ENCODE measurements at places on chromosomes 5 and 9. TPM values are rescaled to one million over a fixed set of nuclear protein-coding genes. Genes with fewer than 3 reads are reported as not detected.

The SLC1A3 gene
- polyA plus RNA-seq, result 3.4 TPM

The DBH gene
- polyA plus RNA-seq, result 0.08 TPM

The ANKRD34B gene
- polyA plus RNA-seq, result 0.13 TPM

The SEMA5A gene
- 3.1 TPM for polyA plus RNA-seq

The WDR38 gene
- 6.0 TPM for polyA plus RNA-seq

The ADAM19 gene
- polyA plus RNA-seq, result 10.1 TPM
